ENCODE measurements at places on chromosomes 13 and 19. TPM values are rescaled to one million over a fixed set of nuclear protein-coding genes. Genes with fewer than 3 reads are reported as not detected.

GRCh38 chr19:35272122-35272719, 3.5 kb downstream of the USF2 start:
- DNase-seq, result no peak

DNA sequence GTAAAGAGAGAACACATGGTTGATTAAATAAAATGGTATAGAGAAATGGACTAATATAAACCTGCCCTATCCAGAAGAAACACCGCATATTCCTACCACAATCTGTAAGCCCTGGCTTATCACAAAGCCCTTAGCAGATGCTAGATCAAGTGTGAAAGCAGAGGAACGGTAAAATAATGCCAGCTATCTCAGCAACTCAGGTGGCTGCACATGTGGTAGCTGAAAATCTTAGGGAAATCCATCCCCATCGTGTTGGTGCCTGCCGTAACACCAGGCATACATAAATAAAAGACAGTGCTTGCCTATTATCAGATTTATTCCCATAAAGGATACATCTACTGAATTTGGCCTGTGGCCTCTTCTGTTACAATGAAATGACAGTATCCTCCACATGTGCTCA, 304.1 kb upstream of the MAB21L1 start:
- no peak for DNase-seq

DNA sequence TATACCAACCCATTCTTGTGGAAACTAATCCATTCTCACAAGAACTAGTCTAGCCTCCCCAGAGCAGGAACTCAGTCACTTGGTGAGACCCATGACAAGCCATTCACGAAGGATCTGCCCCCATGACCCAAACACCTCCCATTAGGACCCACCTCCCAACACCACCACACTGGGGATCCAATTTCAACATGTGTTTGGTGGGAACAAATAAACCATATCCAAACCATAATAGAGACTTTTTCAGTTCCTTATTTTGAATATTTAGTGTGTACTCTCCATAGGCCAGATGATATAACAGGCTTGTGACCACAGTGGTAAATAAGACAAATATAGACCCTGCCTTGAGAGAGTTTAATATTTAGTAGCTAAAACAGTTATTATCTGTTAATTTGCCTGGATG, 227.5 kb upstream of the SERP2 start:
- DNase-seq, result no peak

DNA sequence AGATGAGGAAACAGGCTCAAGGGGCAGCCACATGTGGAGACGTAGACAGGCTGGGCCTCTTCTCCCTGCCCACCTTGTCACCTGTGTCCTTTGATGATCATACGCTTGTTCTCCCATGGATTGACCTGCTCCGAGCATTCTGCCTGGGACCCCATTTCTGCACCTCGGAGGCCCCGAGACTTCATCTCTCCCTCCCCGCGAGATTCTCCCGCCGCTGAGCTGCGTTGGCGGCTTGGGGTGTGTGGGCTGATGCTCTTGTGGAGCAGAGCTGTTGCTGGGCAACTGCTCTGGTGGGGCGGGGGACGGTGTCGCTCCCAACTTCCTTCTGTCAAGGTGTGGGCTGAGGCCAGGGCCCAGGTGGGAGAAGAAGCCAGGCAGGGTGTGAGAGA, 22.1 kb downstream of the MAST3 start:
- DNase-seq, result no peak

- no peak for DNase-seq
Observed at GRCh38 chr13:79547211-79548195, 66.5 kb downstream of the NDFIP2 start.

DNA sequence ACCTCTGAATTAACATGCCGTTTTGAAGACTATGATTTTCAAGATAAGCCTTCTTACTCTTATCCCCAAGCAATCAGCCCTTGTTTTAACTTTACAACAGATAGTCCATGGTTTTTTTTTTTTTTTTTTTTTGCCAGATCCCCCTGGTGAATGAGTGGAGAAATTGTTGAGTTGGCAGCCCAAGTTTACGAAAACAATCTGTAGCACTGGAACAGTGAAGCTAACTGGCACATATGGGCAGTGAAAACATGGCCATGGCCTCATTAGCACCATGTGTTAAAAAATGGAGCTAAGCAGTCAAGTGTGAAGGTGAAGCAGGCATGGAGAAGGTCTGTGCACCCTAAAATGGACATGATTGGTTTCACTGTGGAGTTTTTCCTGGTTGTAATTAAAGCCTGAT, 812.1 kb upstream of the MIR17HG start:
- no peak for DNase-seq

GRCh38 chr13:28650284-28650683, 8.6 kb upstream of the POMP start:
- no peak for DNase-seq

- DNase-seq, result no peak
Observed at GRCh38 chr13:103224804-103225203, 158.6 kb upstream of the SLC10A2 start.

DNA sequence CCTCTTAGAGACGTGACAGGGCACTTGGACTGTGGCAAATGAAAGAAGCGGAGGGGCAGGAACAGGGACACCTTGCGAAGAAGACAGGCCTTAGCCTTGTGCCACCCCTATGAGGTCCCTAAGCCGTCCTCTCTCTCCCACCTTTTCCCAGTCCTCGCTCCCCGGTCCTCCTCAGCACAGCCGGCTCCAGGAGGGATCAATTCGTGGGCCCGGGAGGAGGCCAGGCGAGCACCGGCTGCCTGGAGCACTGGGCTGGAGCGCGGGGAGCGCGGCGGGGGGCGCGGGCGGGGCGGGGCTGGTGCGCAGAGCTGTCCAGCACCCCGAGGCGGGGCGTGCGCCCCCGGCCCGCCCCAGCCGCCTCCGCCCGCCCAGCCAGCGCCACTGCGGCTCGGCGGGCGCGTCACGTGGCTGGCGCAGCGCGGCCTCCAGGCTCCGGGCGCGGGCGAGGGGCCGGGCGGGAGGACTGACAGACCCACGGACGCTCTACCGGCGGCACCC, at the start of gene LRP3:
LRP3 (plus strand) TSS at position 466 of the 498 bp plus-strand sequence. CDS start 456 bp downstream, outside the sequence.
- peak; percentile 26 for DNase-seq

- no peak for DNase-seq
Observed at GRCh38 chr13:51585696-51586095, 1.4 kb downstream of the WDFY2 start.

DNA sequence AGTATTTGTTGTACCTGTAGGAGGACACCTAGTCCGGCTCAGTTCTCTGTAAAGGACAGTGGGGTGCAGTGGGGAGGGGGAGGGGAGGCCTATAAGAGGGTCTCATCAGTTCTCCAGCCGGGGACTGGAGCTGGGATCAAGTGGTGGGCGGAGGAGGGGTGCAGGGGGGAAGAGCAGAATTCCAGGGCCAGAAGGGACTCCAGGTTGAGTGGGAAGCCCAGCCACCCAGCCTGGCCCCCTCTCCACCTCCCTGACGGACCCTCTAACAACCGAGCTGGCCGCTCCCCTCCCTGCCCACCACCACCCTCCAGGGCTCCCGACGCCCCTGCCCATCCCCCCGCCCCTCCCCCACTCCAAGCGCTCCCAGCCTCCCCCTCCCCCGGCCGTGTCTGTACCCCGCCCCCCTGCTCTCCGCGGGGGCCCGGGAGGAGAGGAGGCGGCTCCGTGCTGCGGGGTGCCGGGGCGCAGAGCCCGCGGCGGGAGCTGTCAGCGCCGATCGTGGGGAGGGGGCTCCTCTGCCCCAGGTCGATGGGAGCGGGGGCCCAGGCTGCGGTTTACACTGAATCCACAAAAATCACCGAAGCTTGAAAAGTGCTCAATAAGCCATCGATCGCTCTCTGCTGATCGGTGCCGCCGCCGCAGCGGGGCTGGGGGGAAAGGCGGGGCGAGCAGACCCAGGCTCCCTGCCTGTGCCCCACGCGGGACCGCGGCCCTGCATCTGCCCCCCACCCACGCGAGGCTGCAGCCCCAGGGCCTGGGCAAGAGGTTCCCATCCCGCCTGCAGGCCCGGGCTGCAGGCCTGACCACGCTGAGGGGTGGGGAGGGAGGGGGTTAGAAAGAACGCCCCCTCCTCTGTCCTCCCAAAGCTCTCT, 34.6 kb upstream of the ONECUT3 start:
- no peak for DNase-seq

DNA sequence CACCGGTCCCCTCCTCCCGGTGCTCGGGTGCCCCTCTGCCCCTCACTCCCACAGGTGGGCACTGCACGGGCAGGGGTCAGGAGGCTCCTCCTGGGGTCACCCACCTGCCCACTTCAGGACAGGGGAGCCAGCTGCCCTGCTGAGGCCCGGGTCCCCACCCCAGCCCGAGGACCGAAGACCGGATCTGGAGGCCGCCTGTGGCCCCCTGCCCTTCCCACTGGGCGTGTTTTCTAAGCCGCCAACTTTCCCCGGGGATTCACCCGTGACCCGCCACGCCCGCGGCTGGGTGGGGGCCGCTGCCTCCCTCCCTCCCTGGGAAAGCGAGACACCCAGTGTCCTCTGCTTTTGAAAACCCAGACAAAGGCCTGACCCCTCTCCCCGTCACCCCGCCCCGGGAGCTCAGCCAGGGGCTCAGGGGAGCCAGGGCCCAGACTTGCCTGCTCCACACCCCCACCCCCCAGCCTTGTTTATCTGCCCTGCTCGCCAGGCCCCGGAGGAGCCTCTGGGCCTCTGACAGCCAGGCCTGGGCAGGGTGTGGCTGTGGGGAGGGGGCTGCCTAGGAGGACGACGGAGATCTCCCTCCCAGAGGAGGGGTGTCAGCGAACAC, 1.3 kb downstream of the PALM start:
- DNase-seq, result no peak

DNA sequence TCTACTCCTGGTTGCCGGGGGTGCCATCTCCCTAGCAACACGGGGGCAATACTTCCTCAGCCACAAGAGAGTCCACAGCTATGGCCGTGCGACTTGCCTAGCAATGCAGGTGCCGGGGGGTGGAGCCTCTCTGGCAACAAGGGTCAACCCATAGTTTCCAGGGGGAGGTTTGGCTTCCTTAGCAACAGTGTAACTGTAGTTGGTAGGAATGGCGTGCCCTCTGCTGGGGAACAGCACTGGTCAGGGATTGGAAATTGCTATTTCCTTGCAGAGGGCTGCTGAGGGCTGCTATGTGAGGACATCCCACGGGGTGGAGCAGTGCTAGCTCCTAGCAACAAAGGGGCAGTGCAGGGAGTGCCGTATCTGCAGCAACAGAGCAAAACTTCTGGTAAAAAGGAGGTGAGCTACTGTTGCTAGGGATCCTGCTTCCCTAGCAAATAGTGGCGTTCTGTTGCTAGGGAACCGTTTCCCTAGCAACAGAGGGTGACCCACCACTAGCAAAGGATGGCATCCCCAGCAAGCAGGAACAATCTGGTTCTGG, 7.0 kb upstream of the TMC4 start:
- peak; percentile 79 for DNase-seq

DNA sequence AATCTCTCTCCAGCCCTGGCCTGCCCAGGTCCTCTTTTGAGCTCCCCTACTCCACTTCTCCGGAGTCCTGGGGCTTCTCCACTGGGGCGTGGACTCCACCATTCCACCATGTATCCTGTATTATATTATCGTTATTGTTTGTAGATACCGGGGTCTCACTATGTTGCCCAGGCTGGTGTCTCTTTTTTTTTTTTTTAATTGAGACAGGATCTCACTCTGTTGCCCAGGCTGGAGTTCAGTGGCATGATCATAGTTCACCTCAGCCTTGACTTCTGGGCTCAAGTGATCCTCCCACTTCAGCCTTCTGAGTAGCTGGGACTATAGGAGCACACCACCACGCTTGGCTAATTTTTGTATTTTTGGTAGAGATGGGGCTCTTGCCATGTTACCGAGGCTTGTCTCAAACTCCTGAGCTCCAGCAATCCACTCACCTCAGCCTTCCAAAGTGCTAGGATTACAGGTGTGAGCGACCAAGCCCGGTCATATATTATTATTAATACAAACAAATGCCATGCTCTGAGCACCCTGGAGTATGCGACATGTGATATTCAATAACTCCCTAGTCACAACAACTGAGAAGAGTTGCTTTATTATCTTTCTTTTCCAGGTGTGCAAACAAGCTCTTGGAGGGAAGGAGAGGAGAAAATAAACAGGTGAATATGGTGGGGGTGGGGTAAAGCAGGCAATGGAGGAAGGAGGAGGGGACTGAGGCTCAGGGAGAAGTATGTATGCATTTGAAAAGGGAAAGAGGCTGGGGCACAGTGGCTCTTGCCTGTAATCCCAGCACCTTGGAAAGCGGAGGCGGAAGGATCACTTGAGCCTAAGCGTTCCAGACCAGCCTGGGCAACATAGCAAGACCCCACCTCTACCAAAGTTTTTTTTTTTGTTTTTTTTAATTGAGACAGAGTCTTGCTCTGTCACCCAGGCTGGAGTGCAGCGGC, 2.8 kb upstream of the CERS4 start:
- DNase-seq, result no peak

GRCh38 chr19:8111376-8111775, 38.0 kb downstream of the FBN3 start:
- no peak for DNase-seq

DNA sequence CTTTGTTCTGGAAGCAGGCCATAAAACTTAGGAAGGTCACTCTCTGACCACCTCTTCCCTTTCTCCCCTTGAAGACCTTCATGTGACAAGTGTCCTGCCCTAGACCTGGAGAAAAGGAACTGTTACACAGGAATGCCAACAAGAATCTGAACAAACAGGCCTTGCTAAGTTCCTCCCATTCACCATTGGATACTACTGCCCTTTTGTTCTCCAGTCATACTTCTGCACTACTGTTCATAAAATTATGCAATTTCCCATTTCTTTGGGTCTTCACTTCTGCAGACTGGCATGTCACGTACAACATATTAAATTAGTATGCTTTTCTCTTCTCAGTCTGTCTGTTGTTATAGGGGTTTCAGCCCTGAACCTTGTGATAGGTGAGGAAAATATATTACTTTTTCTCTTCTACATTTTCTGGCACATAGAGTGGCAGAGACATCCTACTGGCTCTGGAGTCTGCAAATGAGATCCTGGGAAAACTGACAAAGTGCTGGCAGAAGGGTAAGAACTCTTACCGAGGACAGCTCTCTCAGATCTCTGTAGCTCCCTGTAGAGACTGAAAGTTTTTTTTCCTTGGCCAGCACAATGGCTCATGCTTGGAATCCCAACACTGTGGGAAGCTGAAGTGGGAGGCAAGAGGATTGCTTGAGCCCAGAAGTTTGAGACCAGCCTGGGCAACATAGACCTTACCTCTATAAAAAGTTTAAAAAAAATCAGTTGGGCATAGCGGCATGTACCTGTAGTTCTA, 87.6 kb upstream of the SPRY2 start:
- no peak for DNase-seq

- DNase-seq, result no peak
Observed at GRCh38 chr13:47033216-47033615, 136.4 kb upstream of the HTR2A start.

- DNase-seq, result no peak
Observed at GRCh38 chr13:106710266-106710665, 142.3 kb upstream of the ARGLU1 start.

- DNase-seq, result no peak
Observed at GRCh38 chr13:38577048-38577447, 109.8 kb upstream of the FREM2 start.

GRCh38 chr19:29805031-29805965, 6.5 kb upstream of the CCNE1 start:
- DNase-seq, result no peak

Gene CLEC11A
- 11.2 TPM for total RNA-seq

Gene CEBPA
- total RNA-seq, result 84.2 TPM

Gene C19orf18
- total RNA-seq, result not detected

Gene RASIP1
- 10.1 TPM for total RNA-seq

Gene IZUMO2
- total RNA-seq, result not detected

Gene SPTBN4
- total RNA-seq, result under 0.01 TPM

Gene KL
- 0.60 TPM for total RNA-seq

Gene ZNF382
- 2.0 TPM for total RNA-seq

Gene ARRDC5
- total RNA-seq, result not detected

Gene LEUTX
- total RNA-seq, result not detected

Gene ZNF177
- not detected for total RNA-seq

Gene SLC10A2
- total RNA-seq, result not detected

Gene IGFL3
- total RNA-seq, result not detected
